ENCODE measurements at places on chromosomes 3 and 15.

GRCh38 chr3:154316974-154317767 lies 7.1 kb downstream of the DHX36 start:
- DNase-seq, result no peak

- DNase-seq, result no peak
Measured at GRCh38 chr3:82157952-82158351, 396.5 kb upstream of the GBE1 start.

DNA sequence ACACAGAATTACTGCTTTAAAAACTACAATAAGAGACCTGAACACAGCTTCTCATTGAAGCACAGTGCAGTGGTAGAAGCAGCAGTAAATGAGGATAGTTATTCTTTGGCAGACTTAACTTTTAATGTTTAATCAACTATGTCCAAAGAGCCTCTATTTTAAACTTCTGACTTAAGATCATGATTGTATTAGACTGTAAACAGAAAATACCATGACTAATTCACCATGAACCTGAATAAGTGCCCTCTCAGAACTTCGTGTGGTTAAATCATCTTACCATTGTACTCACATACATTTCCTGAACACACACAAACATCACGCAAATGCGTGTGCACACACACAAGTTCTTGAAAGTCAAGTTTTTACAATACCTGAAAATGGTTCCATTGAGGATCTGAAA lies 13.9 kb downstream of the CEP152 start:
- no peak for DNase-seq

- no peak for DNase-seq
Measured at GRCh38 chr3:13160619-13161018, 87.4 kb upstream of the IQSEC1 start.

- DNase-seq, result no peak
Measured at GRCh38 chr15:93476491-93477177, 387.6 kb upstream of the RGMA start.

- DNase-seq, result peak; percentile 69
Measured at GRCh38 chr3:172808969-172809546, 58.5 kb downstream of the ECT2 start.

- peak; percentile 25 for DNase-seq
Measured at GRCh38 chr3:143040261-143040879, 39.0 kb downstream of the U2SURP start.

DNA sequence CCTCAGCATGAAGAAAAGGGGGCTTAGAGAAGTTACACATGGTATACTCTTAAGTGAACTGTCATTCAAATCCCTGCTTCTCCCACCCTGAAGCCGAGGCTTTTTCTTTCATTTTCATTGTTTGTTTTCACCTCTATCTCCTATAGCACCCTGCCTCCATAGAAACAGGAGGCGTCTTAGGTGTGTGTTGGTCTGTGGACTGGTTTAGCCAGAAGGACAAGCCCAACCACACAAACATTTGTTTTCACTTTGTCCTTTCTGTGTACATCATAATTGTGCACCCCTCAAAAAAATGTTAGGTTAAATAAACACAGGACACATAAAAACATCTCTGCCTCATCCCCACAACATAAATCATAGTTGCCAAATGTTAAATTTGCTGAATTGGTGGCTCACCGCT lies 73.3 kb upstream of the UBE2E2 start:
- DNase-seq, result no peak

- DNase-seq, result peak; percentile 78
Measured at GRCh38 chr3:64431526-64432091, 206.3 kb upstream of the PRICKLE2 start.

GRCh38 chr15:90221246-90221900 lies 12.4 kb downstream of the CIB1 start:
- peak; percentile 81 for DNase-seq

- DNase-seq, result peak; percentile 35
Measured at GRCh38 chr3:77370413-77370812, 330.5 kb downstream of the ROBO2 start.

GRCh38 chr15:52626671-52627369 lies 52.4 kb downstream of the ATOSA start:
- DNase-seq, result no peak

DNA sequence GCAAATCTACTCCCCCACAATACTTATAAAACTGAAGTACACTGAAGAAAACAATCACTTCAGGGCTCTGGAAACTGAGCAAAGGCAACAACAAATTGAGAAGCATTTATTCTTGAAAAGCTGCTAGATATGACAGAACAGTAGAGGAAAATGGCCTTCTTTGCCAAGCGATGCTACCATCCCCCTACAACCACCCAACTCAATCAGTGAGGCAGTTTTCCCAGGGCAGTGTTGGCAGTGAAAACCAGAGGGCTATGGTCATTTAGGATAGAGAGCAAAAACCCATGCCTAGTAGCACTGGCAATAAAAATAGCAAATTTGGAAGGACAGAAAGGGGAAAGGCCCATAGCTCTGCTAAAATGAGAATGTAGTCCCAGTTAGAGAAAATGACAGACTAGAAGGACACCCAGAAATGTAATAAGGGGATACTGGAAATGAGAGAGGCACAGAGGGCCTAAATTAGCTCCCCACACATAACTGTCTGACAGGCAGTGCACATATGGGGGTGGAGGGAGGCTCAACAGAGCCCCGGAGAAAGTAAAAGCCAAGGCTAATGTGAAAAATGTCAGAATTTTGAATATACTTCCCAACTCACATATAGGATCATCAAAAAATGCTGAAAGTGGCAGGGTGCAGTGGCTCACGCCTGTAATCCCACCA lies 143.5 kb downstream of the GSK3B start:
- DNase-seq, result no peak

- no peak for DNase-seq
Measured at GRCh38 chr15:83784975-83785374, 131.1 kb downstream of the ADAMTSL3 start.

DNA sequence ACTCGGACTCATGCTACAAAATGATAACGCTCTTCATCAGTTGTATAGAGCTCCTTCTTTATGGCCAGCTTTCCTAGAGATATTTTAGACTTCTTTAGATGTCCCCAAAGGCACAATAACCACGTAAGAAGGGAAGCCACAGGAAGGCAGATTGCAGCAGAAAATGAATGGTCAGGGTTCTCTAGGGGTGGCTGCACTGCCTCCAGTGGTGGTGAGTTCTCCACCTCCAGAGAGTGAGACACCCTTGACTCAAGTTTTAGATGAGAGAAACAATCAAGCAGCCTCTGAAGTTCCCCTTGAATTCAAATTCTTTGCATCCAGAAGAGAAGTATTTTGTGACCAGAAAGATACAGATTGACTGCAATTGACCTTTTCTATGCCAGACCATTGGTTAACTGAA lies 191.5 kb downstream of the TP63 start:
- no peak for DNase-seq

DNA sequence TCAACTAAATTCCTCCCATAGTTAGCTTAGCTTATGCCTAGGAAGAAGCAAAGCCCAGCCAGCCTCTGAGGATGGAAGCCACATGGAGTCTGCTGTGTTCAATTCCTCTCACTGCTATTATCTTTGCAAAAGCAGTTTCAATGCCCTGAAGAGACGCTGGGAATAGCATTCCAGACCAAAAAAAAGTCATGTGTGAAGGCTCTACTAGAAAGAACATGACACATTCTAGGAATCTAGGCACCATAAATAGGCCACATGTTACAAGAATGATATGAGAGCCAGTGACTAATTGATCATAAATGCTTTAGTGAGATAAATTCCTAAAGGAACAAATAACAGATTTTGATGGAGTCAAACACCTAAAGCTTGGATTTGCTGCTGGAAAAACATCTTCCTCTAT lies 800.8 kb downstream of the TUSC7 start:
- no peak for DNase-seq

GRCh38 chr15:66401130-66402021 lies 14.7 kb downstream of the MAP2K1 start:
- no peak for DNase-seq

- DNase-seq, result no peak
Measured at GRCh38 chr3:66856533-66856932, 141.6 kb upstream of the KBTBD8 start.

- no peak for DNase-seq
Measured at GRCh38 chr3:148729476-148730055, 31.9 kb downstream of the AGTR1 start.

- peak; percentile 9 for DNase-seq
Measured at GRCh38 chr3:144242747-144243146, 271.1 kb downstream of the DIPK2A start.

GRCh38 chr15:75675579-75676404 lies 28.1 kb downstream of the SNX33 start:
- no peak for DNase-seq

- no peak for DNase-seq
Measured at GRCh38 chr3:112514527-112515128, 15.4 kb upstream of the BTLA start.

DNA sequence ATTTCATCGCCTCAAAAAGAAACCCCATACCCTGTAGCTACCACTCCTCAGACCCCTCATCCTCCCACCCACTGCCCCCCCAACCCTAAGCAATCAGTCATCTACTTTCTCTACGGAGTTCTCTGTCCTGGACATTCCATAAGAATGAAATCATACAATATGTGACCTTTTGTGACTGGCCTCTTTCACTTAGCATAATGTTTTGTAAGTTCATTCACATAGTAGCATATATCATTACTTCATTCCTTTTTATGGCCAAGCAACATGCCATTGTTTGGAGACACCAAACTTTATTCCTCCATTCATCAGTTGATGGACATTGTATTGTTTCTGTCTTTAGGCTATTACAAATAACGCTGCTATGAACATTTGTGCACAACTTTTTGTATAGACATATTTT lies 64.2 kb downstream of the TNIK start:
- no peak for DNase-seq

DNA sequence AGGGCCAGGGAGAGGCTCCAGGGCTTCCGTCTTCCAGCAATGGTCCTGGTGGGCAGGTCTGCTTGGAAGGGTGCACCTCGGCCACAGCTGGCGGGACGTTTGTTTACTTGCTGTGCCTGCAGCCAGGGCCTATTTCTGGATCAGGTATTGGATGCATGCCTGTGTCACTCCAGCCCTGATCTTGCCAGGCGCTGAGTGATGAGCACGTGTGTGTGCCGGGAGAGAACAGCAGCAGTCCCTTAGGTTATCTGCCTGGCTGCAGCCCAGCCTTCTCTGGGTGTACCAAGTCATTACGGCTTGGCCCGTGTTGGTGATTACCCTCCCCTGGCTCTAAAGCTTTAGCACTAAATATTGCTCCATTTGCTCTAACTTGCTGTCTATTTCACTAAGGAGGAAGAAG lies 14.9 kb downstream of the CCDC32 start:
- no peak for DNase-seq

DNA sequence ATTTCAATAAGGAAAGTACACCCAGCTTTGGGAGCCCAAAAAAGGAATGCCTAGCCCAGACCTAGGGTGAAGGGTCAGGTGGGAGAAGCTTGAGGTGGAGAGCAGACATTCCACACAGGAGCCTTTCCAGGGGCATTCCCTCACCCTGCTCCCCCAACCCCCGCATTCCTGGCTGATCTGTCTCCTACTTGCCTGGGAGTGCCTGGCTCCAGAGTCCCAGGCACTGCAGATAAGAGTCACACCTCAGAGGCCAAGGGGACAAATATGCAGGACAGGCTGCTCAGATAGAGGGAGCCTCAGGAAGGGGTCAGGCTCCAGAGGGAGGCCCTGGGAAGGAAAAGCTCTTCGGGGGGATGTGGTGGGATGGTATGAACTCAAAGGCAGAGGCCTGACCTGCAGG lies 20.8 kb upstream of the HCN4 start:
- no peak for DNase-seq

GRCh38 chr3:128263118-128263517 lies 109.8 kb downstream of the EEFSEC start:
- DNase-seq, result no peak

GRCh38 chr3:9178697-9179096 lies 70.7 kb downstream of the SRGAP3 start:
- no peak for DNase-seq

DNA sequence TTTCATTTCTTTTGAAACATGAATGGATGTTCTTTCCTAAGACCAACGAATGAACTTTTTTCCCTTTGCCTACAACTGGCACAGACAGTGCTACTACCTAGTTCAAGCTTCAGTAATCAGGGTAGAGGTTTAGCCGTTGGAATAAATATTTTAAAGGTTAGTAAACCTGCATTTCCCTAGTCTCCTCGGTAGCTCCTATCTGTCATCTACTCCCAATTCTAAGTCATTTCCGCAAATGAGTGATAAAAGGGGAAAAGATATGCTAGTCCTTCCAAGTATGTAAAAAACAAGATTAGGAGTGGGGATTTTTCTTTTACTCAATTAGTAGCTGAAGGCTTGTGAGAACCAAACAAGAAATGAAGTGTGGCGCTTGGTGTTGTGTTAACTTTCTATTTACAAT lies 15.2 kb downstream of the SLTM start:
- DNase-seq, result no peak
